ENCODE measurements at places on chromosomes 2 and 18. TPM values are rescaled to one million over a fixed set of nuclear protein-coding genes. Genes with fewer than 3 reads are reported as not detected.

DNA sequence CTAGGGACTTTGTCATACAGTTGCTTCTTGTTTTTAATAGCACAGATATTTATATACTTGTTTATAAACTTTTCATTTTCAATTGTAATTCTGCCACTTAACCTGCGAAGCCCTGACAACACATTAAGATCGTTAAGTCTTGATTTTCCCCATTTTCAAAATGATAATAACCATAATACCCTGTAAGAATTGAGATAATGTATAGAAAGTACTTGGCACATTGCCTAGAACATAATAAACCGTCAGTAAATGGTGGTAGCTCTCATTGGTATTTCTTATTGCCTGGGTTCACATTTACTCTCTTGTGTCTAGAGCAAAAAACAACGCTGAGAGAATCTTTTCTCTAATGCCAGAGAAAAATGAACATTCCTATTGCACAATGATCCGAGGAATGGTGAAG is 18.6 kb downstream of the PTCD3 start:
- no peak for DNase-seq

The RMND5A gene
- 33.9 TPM for total RNA-seq

DNA sequence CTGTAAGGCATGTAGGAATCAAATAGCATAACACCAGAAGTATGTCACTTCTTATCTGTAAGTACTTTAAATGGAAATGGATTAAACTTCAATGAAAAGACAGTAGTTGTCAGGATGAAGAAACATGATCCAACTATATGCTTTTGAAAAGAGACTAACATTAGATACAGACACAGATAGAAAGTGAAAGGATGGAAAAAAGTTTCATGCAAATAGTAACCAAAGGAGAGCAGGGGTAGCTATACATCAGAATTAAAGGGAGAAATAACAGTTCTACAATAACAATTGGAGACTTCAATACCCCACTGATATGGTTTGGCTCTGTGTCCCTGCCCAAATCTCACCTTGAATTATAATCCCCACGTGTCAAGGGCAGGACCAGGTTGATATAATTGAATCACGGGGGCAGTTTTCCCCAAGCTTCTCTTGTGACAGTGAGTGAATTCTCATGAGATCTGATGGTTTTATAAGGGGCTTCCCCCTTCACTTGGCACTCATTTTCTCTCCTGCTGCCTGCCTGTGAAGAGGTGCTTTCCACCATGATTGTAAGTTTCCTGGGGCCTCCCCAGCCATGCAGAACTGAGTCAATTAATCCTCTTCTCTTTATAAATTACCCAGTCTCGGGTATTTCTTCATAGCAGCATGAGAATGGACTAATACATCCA is 205.4 kb upstream of the CDH2 start:
- DNase-seq = no peak

The MOGAT1 gene
- not detected for total RNA-seq

GRCh38 chr2:234308813-234309195 is 188.1 kb downstream of the ARL4C start:
- peak; percentile 87 for DNase-seq

GRCh38 chr2:134736167-134736880 is 17.5 kb upstream of the TMEM163 start:
- DNase-seq = peak; percentile 83

- no peak for DNase-seq
Observed at GRCh38 chr2:155690785-155691184, 641.7 kb downstream of the NR4A2 start.

The CKAP2L gene
- total RNA-seq = 25.5 TPM

GRCh38 chr2:201644001-201644400 is 698 bp upstream of the TMEM237 start:
- peak; percentile 49 for DNase-seq

The ARHGAP28 gene
- total RNA-seq = 3.6 TPM

The NFU1 gene
- total RNA-seq = 36.0 TPM

The GAL3ST2 gene
- not detected for total RNA-seq

The ATP5F1A gene
- total RNA-seq = 878 TPM

DNA sequence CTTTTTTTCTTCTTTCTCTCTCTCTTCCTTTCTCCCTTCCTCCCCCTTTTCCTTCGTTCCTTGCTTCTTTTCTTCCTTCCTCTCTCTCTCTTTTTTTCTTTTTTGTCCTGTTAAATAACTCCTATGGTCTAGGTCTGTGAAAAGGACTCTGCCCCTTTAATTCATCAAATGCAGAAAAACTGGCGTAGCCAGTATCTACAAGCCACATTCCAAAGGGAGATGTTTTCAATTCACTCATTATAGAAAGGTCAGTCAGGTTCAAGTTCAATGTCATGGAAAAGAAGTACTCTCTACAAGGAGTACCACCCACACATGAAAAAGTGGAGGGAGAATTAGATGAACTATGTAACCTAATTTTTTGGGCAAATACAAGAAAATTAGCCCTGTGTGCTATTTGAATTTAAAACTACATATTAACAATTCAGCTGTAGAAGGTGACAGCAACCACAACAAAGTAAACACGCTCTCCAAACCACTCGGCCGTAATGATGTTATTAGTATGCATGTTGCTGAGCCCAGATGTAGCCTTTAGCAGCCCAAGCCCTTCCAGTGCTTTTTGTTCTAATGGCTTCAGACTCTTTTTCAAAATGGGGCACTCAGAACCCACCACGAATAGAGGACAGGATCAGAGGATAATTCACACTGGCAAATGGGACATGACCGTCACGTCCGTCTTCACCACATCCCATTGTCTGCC is 735.4 kb upstream of the FANCL start:
- no peak for DNase-seq

- no peak for DNase-seq
Observed at GRCh38 chr2:215636816-215637215, 200.9 kb upstream of the FN1 start.

DNA sequence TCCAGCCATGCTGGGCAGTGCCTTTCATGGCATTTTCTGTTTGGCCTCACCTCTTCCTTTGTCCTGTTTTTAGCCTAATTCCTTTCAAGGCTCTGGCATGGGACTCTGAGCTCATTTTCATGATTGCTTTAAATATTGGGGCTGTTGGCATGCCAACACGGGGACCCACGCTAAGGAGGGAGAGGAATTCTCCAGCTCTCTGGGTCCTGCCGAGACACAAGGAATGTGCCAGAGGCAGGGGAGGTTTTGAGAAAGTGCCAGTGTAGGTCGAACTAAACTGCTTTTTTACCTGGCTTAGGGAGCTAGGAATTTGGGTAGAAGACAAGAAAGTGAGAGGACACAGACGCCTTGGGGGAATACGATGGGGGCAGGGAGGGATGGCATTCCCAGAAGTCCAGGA is 42.3 kb downstream of the RPL37A start:
- DNase-seq = no peak

The UGT1A6 gene
- total RNA-seq = 1.1 TPM

DNA sequence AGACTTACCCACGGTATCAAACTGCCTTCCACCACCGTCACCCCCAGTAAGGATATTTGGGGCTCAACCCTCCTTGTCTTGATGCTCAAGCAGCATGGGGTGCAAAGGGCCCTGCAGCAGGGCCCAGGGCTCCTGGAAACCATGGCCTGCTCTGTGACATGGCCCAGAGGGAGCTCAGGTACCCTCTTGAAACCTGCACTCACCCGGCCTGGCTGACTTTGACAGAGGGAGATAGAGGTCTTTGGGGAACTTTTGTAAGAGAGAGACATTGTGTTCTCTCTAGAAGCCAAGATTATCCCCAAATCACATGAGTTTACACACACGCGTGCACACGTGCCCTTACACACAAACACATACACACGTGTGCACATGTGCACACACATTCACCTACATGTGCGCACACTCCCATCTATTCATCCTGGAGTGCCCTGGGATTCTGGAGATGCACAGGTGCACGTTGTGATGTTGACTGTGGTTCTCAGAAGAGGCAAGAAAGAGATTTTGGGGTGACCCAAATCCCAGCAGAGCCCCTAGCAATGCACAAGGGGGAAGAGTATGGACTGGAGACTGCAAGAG is 19.6 kb upstream of the KCNK3 start:
- no peak for DNase-seq

DNA sequence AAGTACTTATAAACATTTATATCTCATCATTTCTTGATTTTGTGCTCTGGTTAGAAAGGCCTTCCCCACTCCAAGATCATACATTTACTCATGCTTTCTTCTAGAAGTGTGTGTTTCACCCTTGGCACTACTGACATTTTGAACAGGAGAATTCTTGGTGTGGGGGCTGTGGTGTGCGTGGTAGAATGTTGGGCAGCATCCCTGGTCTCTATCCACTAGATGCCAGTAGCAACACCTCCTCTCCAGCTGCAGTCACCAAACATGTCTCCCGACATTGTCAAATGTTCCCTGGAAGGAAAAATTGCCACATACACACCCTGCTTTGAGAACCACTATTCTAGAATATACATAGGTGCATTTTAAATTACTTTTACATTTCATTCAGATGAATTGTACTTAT is 8.7 kb upstream of the TGIF1 start:
- DNase-seq = peak; percentile 49

GRCh38 chr2:182650704-182651103 is 65.4 kb upstream of the DNAJC10 start:
- DNase-seq = no peak

The RGPD8 gene
- 1.2 TPM for total RNA-seq

The RSAD2 gene
- total RNA-seq = 5.8 TPM

The ALPG gene
- total RNA-seq = not detected

DNA sequence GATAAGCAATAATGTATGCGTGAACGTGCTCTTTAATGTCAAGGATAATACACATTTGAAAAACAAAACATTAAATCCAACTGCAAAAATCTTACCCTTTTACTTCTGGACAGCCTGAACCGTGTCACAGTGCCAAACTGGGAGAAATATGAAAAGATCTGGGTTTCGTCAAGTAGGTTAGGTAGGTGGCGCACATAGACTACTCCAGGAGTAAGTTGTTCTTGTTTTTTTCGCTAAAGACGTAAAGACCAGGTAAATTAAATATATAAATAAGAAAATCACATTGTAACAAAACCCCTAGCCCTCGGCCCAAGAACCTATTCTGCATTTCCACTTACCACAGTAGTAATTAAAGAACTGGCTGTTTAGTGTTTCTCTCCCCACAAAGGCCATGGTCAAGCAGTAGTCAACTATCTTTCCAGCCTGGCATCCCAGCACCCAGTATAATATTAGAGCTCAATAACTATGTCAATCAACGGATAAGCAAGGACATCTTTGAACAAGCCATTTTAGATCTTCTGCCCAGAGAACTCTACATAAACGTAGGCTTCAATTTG is 1.1 kb downstream of the NIFK start:
- DNase-seq = no peak

DNA sequence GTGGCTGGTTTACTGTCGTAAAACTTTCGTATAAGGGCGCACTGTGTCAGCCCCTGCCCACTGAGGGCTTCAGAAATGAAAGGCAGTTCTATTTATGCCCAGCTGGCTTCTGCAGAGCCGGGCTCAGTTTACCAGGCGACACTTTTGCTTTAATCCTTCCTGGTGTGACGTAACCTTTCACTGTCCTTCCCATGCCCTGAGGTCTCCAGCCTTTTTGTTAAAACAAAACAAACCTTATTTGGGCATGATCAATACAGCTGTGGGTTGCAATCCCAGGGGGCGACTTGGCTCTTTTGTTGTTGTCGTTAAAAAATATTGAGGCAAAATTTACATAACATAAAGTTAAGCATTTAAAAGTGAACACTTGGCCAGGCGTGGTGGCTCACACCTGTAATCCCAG is 85.3 kb downstream of the AGAP1 start:
- DNase-seq = no peak

All from Daoy (cell line).